Cortex of kidney (tissue), 1 donor: ENCODE measurements at places on chromosomes 3 and 15.

DNA sequence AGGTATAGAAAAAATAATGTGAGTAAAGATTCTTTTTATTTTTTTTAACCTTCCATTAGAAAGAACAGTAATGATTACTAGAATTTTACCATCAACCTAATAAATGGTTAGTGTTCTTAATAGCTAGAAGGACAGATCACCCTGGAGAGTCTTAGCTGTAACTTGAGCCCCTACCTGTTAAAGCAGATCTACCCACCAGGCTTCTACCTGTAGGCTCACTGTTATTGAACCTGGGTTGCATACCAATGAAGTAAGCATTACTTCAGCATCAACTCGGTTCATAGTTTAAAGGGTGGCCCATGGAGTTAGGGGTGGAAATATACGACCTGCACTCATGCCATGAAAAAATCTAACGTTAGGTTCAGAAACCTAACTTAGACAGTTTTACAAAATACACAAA is 280.4 kb downstream of the BBX start:
- DNase-seq = no peak

- DNase-seq = no peak
Observed at GRCh38 chr3:32018757-32019564, 37.4 kb downstream of the ZNF860 start.

- no peak for DNase-seq
Observed at GRCh38 chr15:90774731-90775514, 57.8 kb downstream of the BLM start.

DNA sequence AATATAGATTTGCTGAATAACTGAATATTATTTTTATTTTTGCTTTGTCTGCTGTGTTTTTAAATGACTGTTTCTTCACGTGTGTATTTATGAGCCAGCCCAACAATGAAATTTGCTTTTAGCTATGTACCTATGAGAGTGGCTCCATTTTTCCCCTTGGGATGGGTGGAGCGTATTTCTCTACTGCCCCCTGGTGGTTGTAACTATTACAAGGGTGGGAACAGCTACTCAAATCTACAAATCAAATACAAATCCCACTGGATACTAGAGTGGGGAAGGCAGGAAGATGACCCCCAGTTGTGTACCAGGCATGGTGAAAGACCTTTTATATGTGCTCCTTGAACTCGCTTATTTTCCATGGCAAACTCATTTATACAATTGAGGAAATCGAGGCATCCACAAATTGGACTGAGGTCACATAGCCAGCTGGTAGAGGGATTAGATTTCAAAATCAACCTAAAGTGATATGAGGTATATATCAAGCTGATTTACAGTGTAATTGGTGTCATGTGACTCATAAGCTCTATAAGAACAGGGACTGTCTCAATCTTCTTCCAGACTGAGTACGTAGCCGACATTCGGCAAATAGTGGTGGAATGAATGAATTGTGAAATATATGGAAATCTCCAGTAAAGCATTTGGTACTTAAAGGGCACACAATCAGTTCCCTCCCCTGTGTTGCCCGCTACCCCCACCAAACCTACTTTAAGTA is 69.5 kb upstream of the VEPH1 start:
- no peak for DNase-seq

- no peak for DNase-seq
Observed at GRCh38 chr3:151837057-151837456, 23.1 kb downstream of the AADAC start.

GRCh38 chr3:23106666-23107065 is 96.5 kb upstream of the UBE2E2 start:
- DNase-seq = no peak
